ENCODE measurements at places on chromosomes 12 and 14.

DNA sequence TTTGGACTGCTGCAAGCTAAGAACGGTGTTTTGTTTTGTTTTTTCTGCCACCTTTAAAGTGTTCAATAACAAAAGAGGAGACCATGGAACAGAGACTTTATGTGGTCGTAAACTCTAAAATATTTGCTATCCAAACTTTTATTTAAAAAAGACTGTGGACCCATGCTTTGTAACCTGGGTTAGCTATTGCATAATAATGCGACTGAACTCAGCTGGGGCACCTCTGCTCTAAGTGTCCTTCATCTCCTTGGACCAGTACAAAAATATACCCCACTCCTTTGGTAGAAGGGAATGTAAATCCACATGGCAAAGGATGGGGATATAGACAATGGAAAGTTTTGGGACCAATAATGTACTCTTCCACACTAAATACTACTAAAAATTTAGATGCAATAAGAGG is 65.5 kb downstream of the GPATCH2L start:
- no peak for DNase-seq

GRCh38 chr14:59687663-59688062 is 111.1 kb upstream of the CCDC175 start:
- DNase-seq = no peak

DNA sequence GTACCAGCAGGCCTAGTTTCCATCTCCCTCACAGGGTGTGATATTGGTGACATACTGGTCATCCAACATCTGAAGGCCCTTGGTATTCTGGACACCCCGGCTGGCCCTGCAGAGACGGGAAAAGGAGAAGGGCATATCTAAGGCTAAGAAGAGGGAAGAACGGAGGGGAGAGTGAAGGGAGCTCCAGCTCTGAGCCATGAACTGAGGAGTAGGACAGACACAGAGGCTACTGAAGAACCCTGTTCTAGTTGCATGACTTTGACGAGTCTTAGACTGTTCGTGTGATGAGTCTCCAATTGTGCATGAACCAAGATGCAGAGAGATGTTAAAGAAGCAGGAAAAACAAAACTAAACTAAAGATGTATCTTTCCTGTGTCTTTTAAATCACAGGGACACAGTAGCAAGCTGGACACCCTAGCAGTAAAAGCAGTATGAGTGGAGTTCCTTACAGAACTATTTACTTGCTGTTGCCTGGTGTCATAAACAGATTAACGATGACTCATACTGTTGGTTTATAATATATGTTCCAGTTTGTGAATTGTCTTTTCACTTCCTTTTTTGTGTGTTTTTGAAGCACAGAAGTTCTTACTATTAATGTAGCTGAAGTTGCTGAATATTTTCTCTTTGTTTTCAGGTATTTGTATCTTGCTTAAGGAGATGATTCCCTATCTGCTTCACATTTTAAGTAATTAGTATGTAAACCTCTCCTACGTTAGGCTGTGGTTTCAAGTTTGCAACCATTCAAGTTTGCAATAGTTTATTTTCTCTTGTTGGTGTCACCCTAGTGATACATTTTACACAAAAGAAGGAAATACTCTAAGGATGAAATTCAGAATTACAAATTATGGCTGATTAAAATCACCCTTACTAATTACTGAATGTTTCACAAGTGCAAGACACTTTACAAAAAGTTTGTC is 15.7 kb downstream of the FAR2 start:
- no peak for DNase-seq

DNA sequence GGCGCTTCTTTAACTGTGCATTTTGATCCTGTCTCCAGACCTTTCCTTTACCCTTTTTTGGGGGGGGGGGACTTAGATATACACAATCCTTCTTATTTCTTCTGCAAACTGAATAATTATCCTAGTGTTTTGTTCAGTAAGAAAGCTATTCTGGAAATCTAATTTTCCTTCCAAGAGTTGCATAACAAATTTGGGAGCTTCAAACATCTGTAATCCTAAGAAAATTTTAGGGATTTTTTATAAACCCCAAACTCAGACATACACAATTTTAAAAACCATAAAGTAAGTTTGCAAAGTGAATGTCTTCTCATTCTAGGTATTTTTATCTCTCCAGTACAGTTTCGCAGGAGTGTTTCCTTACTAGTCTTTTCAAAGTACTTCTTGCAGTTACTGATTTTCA is 182.7 kb upstream of the E2F7 start:
- DNase-seq = no peak

- no peak for DNase-seq
These were observed 33.2 kb upstream of the GALNT16 start for GRCh38 chr14:69226736-69227135.

DNA sequence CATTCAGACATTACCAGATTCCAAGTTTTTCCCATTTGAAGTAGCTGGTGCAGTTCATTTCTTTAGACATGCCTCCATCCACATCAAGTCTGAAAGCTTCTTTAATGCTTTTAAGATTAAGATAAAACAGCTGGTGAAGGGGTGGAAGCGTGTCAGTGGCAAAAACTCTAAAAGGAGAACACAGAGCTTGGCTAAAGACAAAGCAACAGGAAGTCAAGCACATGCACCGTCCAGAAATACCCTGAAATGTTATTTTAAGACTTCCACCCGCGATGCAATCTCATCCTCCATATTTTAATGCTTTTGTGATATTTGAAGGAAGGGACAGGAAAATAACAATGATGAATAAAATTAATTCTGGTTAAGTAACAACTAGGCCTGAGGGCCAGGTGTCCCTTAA is 31.8 kb downstream of the PPM1H start:
- DNase-seq = no peak

DNA sequence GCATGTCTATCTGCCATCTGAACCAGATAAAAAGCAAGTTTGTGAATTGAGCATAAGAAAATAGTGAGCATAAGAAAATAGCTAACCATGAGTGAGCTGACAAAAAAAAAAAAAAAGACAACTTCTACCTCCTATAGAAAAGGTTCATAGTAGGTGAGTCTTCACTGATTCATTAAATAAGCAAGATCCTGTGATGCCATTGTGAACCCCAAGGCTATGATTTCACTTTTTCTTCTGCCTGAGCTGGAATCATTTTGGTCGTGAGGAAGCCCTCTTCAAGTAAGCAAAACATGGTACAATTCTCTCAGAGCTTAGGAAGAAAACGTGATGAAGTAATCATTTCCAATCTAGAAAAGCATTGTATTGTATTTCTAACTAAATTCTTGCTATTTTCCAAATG is 1.2 kb downstream of the PIK3C2G start:
- no peak for DNase-seq

GRCh38 chr14:89892953-89893352 is 61.6 kb downstream of the EFCAB11 start:
- DNase-seq = no peak

GRCh38 chr12:92068459-92068858 is 77.2 kb downstream of the BTG1 start:
- DNase-seq = peak; percentile 62

GRCh38 chr14:34201909-34202637 is 251.2 kb upstream of the EGLN3 start:
- DNase-seq = no peak

GRCh38 chr14:34470319-34470718 is 8.3 kb upstream of the SPTSSA start:
- no peak for DNase-seq

DNA sequence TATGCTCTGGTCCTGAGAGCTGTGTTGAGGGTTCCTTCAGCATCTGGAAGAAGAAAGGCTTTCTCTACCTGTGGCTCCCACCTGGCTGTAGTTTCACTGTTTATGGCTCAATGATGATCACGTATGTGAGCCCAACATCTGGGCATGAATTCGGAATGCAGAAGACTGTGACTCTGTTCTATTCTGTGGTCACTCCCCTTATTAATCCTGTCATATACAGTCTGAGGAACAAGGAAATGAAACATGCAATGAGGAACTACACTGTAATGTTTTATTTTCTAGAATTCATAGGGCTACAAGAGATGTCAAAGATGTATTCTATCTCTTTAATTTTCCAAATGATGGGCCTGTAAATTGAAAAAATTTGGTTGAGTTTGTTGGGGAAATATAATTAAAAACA is 10.8 kb upstream of the OR11G2 start:
- DNase-seq = no peak

GRCh38 chr12:54185919-54186318 is 2.9 kb downstream of the SMUG1 start:
- no peak for DNase-seq

DNA sequence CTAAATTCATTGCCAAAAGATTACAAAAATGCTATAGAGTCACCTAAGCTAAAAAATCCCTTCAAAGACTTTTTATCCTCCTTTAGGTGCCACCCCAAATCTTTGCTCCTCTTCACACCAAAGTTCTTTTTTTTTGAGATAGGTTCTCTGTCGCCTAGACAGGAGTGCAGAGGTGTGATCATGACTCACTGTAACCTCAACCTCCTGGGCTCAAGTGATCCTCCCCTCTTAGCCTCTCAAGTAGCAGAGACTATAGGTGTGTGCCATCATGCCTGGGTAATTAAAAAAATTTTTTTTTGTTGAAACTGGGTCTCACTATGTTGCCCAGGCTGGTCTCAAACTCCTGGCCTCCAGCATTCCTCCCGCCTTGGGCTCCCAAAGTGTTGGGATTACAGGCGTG is 47.9 kb downstream of the WDHD1 start:
- DNase-seq = no peak

Data from A549 (cell line).